Smooth muscle cell of trachea (primary cell): ENCODE measurements at places on chromosomes 5 and 9. TPM values are rescaled to one million over a fixed set of nuclear protein-coding genes. Genes with fewer than 3 reads are reported as not detected.

FIBCD1 gene
- 12.2 and 17.5 TPM in 2 replicates for total RNA-seq

FOXD1 gene
- 7.6 and 11.7 TPM in 2 replicates for total RNA-seq

TAL2 gene
- total RNA-seq = 0.29 TPM in 1 of 2 replicates, not detected in the other

TAF11L5 gene
- total RNA-seq = not detected in 2 replicates

PDZD2 gene
- 0.50 and 1.7 TPM in 2 replicates for total RNA-seq

GABRA1 gene
- not detected in 2 replicates for total RNA-seq

PLCXD3 gene
- total RNA-seq = under 0.01 and 0.58 TPM in 2 replicates

PCDHGB3 gene
- total RNA-seq = 7.1 and 9.4 TPM in 2 replicates

TAF11L10 gene
- not detected in 2 replicates for total RNA-seq

NRARP gene
- 0.29 and 0.33 TPM in 2 replicates for total RNA-seq

RORB gene
- total RNA-seq = 0.87 and 1.5 TPM in 2 replicates

SPINK6 gene
- total RNA-seq = not detected in 2 replicates

MAT2B gene
- 90.3 and 135 TPM in 2 replicates for total RNA-seq

ARHGEF39 gene
- 0.50 and 2.9 TPM in 2 replicates for total RNA-seq

PPP3R2 gene
- not detected in 2 replicates for total RNA-seq

CDC26 gene
- total RNA-seq = 28.9 and 47.3 TPM in 2 replicates

FOXD4L4 gene
- total RNA-seq = 0.17 and 0.29 TPM in 2 replicates

MSX2 gene
- 1.9 and 15.9 TPM in 2 replicates for total RNA-seq

SCGB3A1 gene
- not detected in 2 replicates for total RNA-seq

PCDHA9 gene
- under 0.01 TPM in 2 replicates for total RNA-seq

TEX48 gene
- total RNA-seq = not detected in 2 replicates

CEMIP2 gene
- 53.5 and 59.9 TPM in 2 replicates for total RNA-seq

KIF20A gene
- total RNA-seq = 12.2 and 108 TPM in 2 replicates
